Liver (tissue), 10 donors: ENCODE measurements at places on chromosomes 7 and 10.

DNA sequence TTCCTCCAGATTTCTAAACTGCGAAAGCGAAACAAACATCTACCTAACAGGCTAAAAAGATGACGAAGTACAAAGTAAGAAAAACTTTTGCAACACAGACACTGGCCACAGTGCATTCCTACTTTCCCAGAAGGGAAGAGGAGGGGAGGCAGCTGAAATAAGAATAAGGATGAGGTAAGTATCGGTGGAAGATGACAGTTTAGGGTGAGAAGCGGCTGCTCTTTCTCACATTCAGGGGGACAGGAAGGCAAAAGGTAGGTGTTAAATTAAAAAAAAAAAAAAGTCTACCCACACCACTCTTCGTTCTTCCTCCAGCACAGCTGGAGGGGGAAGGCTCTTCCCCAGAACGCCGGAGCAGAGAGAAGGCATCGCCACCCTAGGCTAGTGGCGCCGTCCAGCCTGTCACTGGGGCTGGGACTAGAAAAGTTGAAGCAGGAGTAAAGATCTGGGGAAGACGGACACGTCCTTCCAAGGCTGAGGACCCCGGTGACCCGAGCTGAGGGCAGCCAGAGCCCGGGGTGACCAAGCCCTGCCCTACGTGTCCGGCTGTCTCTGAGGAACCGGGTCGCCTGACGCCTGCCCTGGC, 846 bp downstream of the DNAJC1 start:
- no peak for DNase-seq

DNA sequence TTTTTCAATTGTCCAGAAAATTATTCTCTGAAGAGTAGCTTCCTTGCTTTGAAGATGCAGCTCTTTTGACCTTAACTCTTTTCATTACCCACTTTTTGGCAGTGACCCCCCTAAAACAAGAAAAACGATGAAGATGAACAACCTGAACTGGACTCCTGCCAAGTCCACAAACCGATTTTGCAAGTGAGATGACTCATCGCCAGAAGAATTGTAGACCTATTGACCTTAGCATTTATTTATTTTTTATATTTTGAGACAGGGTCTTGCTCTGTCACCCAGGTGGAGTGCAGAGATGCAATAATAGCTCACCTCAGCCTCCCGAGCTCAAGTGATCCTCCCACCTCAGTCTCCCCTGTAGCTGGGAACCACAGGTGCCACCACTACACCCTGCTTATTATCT, 859.2 kb downstream of the GATA3 start:
- DNase-seq = no peak

DNA sequence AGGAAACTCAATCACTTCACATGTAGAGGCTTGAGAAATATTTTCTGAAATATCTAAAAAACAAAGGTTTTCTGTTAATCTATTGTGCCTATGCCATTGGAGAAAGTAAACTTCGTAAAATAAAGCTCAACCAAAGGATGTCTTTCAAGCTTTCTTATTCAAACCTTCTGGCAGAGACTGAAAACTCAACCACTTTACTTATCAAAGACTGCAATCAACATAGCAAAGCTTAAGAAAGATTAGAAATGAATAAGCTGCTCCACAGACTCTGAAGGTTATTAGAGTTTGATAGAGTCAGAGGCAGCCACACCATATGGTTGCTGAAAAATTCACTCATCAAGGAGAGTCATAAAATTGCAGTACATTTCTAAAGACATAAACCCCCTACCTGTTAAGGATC, 245.8 kb upstream of the MEOX2 start:
- DNase-seq = no peak

DNA sequence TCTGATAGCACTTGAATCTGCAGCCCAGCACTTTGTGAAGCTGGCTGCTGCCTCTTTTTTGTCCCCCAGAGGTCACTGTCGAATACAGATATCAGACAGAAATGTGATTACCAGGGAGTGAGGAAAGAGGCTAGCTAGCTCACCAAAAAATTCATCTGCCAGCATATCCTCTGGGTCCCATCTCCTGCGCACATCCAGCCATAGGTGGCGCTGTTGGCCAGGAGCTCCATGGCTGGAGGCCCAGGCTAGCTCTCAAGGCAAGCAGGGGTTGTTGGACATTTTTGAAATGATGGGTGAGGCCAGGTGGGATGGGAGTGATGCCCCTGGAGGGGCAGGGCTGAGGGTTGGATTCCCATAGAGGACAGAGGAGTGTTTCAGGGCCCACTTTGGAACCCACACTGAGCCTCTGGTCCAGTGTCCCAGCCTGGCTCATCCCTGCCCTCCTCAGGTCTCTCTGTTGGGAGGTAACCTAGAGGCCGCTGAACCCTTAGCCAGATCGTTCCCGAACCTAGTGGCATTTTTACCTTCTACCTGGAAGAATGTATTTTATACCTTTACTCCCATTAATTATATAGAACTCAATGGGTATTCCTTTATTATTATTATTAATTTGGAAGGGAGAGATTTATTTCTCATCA, 14.8 kb downstream of the DPCD start:
- DNase-seq = peak; percentile 76

GRCh38 chr7:37899712-37900247, 16.8 kb downstream of the SFRP4 start:
- DNase-seq = no peak

GRCh38 chr7:99369767-99370391, 4.7 kb upstream of the ARPC1B start:
- DNase-seq = no peak

DNA sequence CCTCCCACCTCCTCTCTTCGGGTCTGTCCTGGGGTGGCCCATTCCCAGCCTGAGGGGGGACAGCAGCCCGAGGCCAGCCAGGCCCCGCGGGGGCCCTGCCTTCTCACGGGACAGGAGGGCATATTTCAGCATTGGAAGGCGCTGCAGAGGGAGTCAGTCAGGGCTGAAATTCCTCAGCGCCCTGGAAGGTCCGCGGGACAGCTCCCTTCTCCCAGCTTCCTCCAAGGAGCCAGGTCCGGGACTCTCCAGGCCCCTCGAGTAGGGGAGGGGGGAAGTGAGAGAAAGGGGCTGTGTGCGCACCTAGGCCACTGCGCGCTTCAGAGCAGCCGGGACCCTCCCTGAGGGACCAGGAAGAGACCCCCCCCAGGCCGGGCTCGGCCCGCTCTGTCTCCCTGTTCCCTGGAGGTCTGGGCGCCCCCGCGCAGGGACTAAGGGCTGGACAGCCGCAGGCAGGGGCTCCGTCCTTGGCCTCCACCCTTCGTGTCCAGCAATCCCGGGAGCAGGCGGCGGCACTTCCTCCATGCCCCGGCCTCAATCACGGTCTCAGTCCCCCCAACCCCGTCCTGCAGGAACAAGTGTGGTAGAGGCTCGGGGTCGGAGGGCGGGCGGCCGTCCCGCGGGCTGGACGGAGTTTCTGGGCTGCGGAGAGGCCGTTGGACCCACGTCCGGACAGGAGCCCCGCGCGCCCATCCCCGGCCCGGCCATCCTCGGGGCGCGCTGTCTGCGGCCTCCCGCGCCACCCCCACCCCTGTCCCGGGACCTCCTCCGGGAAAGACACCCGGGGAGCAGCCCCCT, 6.0 kb upstream of the ELFN1 start:
- no peak for DNase-seq

GRCh38 chr10:51008346-51008745, 65.9 kb upstream of the PRKG1 start:
- DNase-seq = no peak

DNA sequence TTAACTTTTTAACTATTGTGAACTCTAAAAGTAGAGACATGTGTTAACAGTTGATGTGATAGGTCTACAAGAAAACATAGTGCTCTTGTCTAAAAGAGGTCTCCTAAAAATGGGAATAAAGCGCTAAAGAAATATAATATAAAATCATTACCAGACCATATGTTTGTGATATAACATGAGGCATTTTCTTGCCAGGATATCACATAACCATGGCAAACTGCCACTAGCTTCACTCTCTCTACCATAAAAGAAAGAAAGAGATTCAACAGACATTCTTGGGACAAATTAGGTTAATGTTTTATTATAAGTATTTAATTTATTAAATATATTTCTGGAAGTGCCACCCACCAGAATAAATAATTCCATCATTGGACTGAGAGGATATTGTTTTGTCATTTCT, 115.0 kb downstream of the TMEM26 start:
- DNase-seq = no peak

DNA sequence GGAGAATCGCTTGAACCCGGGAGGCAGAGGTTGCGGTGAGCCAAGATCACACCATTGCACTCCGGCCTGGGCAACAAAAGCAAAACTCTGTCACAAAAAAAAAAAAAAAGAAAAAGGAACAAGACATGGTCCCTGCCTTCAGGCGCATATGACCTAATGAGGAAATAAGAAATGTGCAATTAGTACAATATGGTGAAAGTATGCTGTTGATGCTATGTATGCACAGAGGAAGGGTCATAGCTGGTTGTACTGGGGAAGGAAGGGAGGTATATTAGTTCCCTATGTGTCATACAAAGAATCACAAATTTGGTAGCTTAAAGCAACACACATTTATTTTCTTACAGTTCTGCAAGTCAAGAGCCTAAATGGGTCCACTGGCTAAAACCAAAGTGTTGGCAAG, 97.8 kb upstream of the MPP7 start:
- DNase-seq = no peak

DNA sequence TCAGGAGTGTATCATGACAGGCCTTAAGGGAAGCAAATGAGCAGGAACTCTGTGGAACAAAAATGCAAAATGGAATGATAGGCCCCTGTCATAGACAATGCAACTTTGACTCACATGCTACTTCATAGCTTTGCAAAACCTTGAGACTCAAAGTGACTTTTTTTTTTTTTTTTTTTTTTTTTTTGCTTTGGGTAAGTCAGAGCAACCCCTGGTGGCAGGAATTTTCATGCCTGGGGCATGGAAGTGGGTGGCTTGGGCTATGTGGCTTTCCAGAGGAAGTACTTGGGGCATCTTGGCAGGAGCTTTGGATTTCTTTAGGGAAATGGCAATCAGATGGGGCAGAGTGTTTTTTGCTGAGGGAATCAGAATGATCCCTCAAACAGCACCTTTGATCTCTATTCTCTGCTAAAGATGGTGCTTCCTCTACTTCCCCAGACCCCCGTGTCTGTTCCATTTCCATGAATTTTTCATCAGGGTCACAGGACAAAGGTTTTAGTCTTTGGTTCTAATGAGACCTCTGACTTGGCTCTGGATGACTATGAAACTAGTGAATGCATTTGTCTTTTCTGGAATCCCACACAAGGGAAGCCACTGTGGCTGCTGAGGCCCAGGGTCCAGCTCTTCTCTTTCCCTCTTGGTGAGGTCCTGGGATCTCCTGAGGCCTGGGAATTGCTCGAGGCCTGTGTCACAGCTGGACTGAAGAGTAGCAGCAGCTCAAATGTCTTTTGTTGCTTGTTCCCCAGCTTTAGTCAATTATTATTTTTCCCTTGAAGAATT, 62.8 kb downstream of the TACC2 start:
- no peak for DNase-seq

DNA sequence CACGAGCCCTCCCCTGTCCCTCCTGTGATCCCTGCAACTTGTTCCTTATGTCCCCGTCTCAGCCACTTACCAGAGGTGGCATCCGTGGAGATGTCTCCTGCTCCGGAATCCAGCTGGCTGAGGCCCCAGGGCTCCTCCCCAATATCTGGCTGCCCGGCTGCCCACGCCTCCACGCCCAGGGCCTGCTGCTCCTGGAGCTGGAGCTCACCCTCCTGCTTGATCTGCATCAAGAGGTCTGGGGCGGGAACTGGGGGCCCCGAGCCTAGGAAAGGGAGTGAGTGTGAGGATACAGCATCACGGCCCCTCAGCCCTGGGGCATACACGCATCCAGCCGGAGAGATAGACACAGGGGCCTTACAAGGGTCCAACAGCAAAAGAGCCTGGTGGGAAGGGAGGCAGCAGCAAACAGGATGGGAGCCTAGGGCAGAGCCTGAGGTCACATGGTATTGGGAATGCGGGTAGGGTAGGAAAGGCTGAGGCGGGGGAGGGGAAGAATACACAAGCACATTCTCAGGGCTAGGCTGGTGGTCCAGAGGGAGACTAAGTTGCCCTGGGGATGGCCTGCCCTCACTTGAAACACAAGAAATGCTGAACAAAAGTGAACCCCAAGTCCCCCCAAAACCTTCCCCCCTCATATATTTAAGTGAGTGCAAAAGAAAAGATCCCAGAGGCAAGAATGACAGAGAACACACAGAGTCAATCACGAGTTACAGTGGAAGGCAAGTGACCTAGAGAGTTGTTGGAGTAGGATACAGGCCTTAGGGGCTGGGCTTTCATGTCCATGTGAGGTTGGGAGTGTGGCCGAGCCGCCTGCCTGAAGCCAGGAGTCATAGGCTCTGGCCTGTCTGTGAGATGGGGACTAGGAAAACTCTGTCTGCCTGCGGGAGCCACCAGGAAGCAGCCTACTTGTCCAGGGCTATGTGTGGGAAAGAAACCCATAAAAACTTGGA, 16.9 kb upstream of the ZNF777 start:
- DNase-seq = no peak

DNA sequence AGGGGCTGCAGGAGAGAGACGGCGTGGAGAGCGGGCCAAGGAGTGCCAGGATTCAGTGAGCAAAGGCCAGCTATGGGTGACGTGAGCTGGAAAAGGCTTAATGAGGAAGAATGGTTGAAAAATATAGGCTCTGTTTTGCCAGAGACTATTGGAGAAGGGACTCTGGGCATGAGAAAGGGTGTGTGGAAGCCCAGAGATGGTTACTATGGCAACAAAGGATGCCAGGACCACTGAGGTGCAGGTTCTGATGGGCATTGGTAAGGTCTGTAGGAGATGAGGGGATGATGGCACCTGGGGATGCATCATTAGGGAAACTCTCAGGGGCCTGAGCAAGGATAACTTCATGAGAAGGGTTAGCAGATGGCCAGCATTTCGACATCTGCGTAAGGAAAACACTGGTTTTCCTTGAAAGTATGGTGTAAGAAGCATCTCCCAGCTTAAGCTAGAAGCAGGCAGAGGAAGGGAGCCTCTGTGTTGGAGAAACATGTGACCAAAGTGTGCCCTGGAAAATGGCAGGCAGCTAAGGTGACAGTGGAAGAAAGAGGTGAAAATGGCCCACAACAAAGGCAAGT, 21.6 kb upstream of the FAM180A start:
- DNase-seq = no peak

DNA sequence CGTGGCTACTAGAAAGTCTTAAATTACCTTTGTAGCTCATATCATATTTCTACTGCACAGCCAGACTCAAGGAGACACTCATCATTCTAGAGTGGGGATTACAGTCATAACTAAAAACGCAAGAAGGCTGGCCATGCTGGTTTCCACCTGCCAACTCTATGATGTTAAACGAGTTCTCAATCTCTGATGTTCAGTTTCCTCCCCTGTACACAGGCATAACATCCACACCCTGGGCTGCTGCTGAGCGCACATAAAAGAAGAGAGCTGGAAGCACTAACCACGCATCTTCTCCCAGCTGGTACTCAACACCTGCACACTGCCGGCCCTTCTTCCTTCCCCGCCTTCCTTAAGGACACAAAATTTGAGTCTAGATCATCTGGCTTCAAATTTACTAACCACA, 60.5 kb downstream of the SORBS1 start:
- no peak for DNase-seq

- no peak for DNase-seq
Observed at GRCh38 chr7:90383422-90383821, 19.8 kb upstream of the CLDN12 start.

DNA sequence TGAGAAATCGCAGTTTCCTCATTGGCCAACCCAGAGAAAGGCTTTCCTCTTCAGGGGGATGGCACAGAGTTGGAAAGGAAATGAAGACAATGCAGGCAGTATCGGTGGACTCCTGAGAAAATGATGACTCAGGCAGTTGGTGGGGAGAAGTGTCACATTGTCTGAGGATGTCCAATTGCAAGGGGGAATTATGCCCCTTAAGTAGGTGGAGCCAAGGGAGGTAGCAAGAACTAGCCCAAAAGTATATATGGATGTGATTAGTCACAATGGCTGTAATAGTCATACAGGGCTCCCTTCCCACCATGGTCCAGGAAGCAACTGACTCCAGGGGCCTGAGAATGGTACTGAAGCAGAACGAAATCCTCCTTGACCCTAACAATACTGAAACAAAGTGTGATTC, 58.3 kb upstream of the EGFR start:
- no peak for DNase-seq
